ENCODE measurements at places on chromosomes 3 and 15.

GRCh38 chr3:168506589-168506988 is 410.9 kb upstream of the GOLIM4 start:
- no peak overlapping the region for H3K4me3 ChIP-seq
- no peak overlapping the region for H3K27ac ChIP-seq
- H3K4me1 ChIP-seq = no peaks in the 10 kb centered on the region
- H3K36me3 ChIP-seq = no peaks in the 10 kb centered on the region
- H3K27me3 ChIP-seq = no peaks in the 10 kb centered on the region

GRCh38 chr15:52656412-52656811 is 22.8 kb downstream of the ATOSA start:
- no peak overlapping the region for H3K4me3 ChIP-seq
- peaks cover 13% of the 10 kb centered on the region for H3K4me1 ChIP-seq
- no peak for DNase-seq
- H3K27ac ChIP-seq = no peak overlapping the region
- peaks cover 22% of the 10 kb centered on the region for H3K36me3 ChIP-seq

GRCh38 chr15:64111679-64112050 is 15.9 kb downstream of the SNX1 start:
- no peak overlapping the region for H3K27ac ChIP-seq

DNA sequence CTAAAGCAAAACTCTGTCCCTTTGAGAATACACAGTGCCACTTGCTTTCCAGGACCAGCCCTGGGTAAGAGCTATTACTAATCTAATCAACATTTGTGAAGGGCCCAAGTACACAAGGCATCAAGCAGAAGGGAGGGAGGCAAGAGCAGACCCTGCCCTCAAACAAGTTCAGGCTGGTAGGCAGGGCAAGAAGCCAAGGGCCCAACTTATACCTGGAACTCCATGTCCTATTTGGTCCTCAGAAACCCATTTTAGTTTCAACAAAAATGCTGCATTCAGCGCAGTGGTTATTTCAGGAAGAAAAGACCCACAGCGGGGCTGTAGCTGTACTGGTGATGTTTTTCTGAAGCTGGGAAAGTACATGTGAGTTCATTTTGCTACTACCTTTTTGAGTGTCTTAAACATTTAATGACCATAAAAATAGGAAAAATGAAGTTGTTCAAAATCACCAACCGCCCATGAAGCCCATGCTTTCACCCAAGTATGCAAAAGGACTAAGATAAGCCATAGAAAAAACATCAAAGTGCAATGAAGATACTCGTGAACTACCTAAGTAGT is 2.8 kb downstream of the RPS17 start:
- peaks cover 40% of the 10 kb centered on the region for H3K36me3 ChIP-seq
- peak overlapping the region; percentile 46 for H3K4me3 ChIP-seq
- peak overlapping the region; percentile 34 for H3K27ac ChIP-seq
- H3K4me1 ChIP-seq = peaks cover 23% of the 10 kb centered on the region
- no peaks in the 10 kb centered on the region for H3K27me3 ChIP-seq
- no peak for DNase-seq

- no peaks in the 10 kb centered on the region for H3K36me3 ChIP-seq
- DNase-seq = no peak
- no peak overlapping the region for H3K27ac ChIP-seq
Measured at GRCh38 chr3:195201295-195201694, 69.7 kb downstream of the XXYLT1 start.

DNA sequence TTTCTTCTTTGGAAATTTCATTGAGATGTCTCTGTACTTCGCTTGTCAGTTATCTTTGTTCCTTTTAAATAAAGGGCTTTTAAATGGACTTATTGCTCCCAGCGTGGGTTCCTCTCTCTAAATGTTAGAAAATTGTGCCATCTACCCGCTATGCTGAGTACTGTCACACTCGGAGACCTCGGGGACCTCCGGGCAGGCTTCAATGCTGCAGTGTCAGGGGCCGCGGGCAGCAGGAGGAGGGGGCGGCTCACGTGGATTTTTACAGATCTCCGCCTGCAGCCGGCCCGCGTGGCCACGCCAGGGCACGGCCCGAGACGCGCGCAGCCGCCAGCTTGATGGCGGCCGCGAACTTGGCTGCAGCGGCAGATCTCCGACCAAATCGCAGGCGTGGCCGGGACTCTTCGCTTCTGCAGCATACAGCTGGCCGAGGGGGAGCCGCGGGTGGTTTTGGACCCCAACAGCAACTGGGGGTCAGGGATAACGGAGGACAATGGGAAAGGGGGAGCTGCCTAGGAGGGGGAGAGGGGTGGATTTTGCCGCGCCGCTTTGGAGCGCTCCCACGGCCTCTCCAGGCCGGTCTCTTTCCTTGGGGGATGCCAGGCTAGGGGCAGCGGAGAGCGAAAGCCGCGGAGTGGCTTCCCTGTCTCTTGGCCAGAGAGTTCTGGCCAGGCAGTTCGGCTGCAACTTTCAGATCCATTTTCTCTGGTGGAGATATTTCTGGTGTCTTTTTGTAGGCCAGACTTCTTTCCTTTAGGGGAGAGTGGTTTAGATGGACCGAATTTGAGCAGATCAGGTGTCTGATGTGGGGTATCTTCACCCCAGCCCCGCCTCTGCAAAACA is 15.3 kb downstream of the NR2F2 start:
- peaks cover 4% of the 10 kb centered on the region for H3K4me1 ChIP-seq
- H3K4me3 ChIP-seq = peak overlapping the region; percentile 10
- no peak overlapping the region for H3K27ac ChIP-seq
- peak; percentile 33 for DNase-seq
- H3K27me3 ChIP-seq = peaks cover 96% of the 10 kb centered on the region

DNA sequence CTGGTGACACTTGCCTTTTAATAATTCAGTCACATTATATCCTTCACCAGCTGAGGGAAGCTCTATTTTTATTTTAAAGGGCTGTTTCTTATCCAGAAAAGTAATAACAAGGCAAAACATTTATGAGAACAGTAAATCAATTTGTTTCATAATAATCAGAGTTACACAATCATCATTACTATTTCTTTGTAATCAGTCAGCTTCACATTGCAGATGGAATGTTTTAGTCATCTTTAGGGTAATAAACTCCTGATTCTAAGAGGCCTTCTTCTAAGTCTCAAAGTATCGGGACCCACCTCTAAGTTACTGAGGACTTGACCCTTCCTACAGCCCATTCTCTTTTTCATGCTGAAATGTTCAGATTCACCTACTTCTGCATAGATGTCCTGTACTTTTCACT is 298.3 kb upstream of the TGFBR2 start:
- H3K4me3 ChIP-seq = no peak overlapping the region
- H3K27me3 ChIP-seq = no peaks in the 10 kb centered on the region

DNA sequence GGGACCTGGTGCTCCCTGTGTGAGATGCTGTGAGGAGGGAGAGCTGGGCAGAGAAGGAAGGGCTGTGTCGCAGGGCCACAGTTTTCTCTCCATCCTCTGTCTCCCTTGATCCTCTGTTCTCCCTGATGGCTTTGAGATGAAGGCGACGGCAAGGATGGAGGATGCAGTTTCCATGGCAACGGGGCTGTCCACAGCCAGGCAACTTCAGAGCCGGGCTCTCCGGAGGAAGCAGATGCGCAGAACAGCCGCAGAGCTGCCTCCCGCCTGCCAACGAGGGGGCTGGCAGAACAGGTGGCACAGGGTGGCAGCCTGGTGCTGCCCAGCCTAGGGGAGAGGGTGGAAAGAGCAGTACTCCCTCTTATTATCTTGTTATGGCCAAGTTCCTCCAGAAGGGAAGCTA is 9.9 kb upstream of the GRM2 start:
- no peak overlapping the region for H3K4me3 ChIP-seq
- no peak for DNase-seq
- H3K27ac ChIP-seq = no peak overlapping the region
- peaks cover 6% of the 10 kb centered on the region for H3K4me1 ChIP-seq

GRCh38 chr3:49553692-49554632 is at the start of gene BSN:
BSN (plus strand) TSS chr3:49554477; CDS start chr3:49554603, 126 bp downstream.
- H3K27ac ChIP-seq = peak within 1 kb of the TSS; percentile 51
- H3K36me3 ChIP-seq = no peaks in the 10 kb centered on the region
- peaks cover 17% of the 10 kb centered on the region for H3K4me1 ChIP-seq

DNA sequence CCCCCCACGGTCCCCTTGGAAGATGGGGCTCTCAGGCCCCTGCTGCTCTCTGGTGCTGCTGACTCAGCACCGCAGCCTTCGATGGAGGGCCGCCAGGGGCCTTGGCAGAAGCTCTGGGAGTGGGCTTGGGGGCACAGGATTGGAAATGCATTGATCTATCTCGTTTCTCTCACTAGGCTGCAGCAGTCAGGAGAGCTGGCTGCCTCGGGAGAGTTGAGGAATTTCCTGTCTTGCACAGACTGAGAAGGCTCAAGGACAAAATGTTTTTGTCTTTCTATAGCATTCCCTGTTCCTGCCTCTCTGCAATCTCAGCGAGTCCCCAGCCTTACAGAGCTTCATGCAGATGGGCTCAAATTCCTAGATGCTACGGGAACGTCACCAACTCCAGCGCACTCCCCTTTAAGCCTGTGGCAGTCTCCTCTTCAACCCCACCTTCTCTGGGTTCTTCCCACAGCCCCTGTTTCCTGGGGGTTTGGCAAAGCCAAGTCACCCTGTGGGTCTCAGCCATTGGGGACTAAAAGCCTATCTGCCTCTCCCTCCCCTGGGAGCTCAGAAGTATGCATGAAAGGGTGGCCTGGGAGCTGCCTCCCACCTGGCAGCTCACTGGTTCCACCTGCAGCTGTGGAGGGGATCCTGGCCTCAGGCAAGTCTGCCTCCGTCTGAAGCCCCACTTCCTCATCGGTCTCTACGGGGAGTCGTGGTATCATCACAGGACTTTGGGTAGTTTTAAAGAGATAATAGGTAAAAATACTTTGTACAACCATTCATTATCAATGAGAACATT is 127.4 kb upstream of the HACD2 start:
- H3K4me1 ChIP-seq = no peaks in the 10 kb centered on the region
- H3K27ac ChIP-seq = no peak overlapping the region
- H3K36me3 ChIP-seq = no peaks in the 10 kb centered on the region
- DNase-seq = no peak
- no peak overlapping the region for H3K4me3 ChIP-seq

GRCh38 chr3:197491478-197491877 is 64.3 kb downstream of the BDH1 start:
- peaks cover 4% of the 10 kb centered on the region for H3K27me3 ChIP-seq
- H3K36me3 ChIP-seq = no peaks in the 10 kb centered on the region
- H3K4me1 ChIP-seq = no peaks in the 10 kb centered on the region
- no peak for DNase-seq
- no peak overlapping the region for H3K27ac ChIP-seq

DNA sequence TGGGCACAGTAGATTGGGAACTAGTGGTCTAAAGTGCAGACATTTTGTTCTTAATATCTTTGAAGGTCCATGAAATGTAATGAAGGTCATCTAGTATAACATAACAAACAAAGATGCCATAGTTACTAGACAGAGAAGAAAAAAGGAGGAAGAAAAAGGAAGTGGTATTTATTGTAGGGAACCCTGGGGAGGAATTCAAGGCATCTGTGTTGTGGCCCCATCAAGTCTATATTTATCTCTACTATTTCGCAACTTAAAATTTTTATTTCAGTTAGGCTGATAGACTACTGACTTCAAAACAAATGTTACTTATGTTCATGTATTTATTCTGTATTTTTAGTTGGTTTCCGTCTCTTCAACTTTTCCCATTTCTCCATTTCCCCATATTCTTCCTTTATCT is 48.9 kb upstream of the ZDHHC23 start:
- no peaks in the 10 kb centered on the region for H3K36me3 ChIP-seq

GRCh38 chr3:57981483-57982087 is 26.6 kb upstream of the FLNB start:
- H3K27ac ChIP-seq = no peak overlapping the region
- no peaks in the 10 kb centered on the region for H3K27me3 ChIP-seq
- DNase-seq = no peak
- no peaks in the 10 kb centered on the region for H3K36me3 ChIP-seq
- no peak overlapping the region for H3K4me3 ChIP-seq

DNA sequence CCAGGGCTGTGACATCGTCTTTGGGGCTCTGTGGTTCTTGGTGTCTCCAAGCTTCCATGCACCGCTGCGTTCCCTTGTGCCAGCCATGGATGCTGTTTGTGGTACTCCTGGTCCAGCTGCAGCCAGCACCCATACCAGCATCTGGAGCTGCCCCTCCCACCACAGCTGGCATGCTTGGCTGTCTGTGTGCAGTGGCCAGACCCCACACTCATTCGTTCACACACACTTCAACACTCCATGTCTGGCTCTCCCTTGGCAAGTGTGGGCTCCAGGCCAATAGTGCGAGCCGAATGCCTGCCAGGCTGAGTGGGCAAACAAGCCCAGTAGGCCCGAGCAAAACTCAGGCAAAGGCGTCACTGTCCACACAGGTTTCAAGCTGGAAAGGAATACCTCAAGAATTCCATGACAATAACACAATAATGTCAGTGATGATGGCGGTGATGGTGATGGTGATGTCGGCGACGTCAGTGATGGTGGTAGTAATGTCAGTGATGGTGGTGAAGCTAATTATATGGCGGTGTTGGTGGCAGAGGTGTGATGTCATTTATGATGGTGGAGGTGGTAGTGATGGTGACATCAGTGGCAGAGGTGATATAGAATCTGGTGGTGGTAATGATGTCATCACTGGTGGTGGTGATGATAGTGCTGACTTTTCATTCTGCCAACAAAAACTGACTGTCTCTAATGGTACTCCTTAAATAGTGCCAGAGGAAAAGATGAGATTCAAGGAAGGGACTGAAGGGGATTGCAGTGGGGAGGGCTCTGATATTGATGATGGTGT is 19.3 kb downstream of the TBC1D21 start:
- DNase-seq = peak; percentile 17
- no peaks in the 10 kb centered on the region for H3K36me3 ChIP-seq
- peaks cover 17% of the 10 kb centered on the region for H3K27me3 ChIP-seq
- no peak overlapping the region for H3K4me3 ChIP-seq
- no peak overlapping the region for H3K27ac ChIP-seq

DNA sequence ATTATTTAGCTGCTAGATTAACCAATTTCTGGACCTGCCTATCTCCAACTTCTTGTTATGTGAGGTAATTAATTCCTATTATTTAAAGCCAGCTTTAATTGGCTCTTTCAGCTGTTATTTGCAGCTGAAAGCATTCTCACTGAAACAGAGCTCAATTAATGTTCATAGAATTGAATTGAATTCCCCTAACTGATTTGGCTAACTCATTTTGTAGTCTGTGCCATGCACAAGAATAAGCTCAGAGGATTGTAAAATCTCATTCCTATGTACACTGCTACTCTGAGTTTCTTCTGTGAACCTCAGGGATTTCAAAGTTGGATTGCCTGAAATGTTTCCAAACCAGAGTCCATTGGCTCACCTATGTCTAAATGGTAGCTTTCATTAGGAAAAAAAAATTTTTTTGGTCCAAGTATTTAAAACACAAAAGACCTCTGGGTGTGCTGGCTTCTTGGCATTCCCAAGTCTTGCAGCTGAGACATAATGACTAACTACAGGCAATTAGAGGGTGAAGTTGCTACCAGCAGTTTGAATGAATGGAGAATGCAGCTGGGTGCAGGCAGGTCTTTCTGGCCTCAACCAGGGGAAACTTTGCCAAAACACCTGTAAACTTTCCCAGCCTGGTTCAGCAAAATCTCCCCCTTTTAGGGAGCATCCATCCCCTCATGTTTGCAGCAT is 134.3 kb downstream of the EDEM1 start:
- H3K27me3 ChIP-seq = peaks cover 9% of the 10 kb centered on the region
- DNase-seq = no peak
- no peak overlapping the region for H3K27ac ChIP-seq
- H3K4me1 ChIP-seq = no peaks in the 10 kb centered on the region
